ENCODE measurements at places on chromosomes 13 and 19.
A peak's percentile ranks its signal among the peaks of the same experiment; 100 is the strongest.

DNA sequence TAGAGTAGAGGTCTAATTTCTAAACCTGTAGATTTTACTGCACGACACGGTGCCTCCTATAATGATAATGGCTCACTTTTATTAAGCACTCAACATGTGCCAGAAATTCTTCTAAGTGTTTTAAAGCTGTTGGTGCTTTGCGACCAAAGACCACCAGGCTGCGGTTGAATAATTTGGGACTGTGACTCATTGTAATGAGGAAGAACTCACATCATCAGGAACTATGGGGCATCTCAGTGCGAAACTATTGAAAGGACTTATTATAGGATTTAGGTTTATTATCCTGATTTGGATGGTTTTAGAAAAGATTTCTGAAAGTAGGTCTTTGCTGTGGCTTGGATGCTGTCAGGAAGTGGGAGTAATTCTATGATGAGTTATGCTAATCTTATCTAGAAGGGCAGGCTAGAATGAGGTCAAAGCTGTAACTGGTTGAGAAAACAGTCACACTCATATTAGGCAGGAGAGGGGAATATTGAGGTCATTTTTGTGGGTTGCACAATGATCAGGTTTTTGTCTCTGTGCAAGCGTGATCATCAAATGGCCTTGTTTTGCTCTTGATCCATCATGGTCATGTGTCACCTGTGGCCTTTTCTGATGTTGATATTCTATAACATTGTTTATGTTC is 266.8 kb downstream of the PCDH20 start:
- DNase-seq, result no peak

DNA sequence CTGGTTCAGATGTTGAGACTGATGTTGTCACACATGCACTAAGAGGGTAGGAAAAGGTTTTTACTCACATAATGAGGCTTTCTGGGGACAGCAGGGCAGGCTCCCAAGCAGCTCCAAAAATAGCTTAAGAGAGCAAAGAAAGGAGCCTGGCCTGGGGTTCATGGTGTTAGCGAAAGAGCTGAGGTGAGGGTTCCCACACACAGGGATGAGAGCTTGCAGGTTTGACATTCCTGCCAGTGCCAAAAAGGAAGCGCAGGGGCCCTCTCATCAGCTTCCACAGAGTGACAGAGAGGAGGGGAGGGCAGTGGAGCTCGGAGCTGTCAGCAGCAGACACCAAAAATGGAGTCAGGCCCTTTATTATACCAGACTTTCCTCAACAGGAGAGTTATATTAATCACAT is 65.5 kb upstream of the FAM216B start:
- DNase-seq, result no peak

GRCh38 chr13:63425131-63425530 is 2009.5 kb upstream of the PCDH20 start:
- DNase-seq, result no peak

DNA sequence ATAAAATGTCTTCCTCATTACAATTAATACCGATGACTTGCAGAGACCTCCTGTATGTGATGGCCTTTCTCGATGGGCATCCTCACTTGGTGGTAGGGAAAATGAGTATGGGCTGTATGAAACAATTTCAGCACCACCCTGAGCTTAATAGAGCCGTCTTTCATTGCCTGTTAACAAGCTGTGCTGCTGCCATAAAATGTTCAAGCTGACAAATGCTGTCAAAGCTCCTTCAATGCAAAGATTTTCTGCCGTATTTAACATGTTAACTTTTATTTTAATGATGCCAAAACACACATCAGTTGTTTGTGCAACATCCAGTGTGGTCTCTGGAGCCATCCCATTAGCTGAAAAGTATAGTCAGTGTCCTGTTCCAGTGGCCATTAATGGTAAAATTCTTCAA is 110.1 kb downstream of the GPC6 start:
- peak; percentile 31 for DNase-seq

DNA sequence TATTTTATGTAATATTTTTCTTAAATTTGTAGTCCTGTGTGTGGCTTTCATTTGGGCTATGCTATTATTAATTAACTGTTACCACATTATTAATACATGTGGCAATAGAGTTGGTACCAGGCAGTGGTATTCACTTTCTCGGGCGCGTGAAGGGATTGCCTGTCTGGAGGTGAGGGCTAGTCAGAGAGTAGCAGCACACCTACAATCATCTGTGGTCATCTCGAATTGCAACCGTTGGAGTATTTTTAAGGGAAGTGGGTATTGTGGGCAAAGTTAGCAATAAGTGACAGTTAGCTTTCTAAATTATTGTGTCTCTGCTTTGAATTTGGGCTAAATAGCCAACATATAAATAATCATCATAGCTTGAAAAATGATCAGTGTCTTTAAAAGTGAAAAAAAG is 20.0 kb upstream of the GPR18 start:
- no peak for DNase-seq

- DNase-seq, result no peak
These were observed 48.6 kb upstream of the RGCC start for GRCh38 chr13:41408746-41409145.

DNA sequence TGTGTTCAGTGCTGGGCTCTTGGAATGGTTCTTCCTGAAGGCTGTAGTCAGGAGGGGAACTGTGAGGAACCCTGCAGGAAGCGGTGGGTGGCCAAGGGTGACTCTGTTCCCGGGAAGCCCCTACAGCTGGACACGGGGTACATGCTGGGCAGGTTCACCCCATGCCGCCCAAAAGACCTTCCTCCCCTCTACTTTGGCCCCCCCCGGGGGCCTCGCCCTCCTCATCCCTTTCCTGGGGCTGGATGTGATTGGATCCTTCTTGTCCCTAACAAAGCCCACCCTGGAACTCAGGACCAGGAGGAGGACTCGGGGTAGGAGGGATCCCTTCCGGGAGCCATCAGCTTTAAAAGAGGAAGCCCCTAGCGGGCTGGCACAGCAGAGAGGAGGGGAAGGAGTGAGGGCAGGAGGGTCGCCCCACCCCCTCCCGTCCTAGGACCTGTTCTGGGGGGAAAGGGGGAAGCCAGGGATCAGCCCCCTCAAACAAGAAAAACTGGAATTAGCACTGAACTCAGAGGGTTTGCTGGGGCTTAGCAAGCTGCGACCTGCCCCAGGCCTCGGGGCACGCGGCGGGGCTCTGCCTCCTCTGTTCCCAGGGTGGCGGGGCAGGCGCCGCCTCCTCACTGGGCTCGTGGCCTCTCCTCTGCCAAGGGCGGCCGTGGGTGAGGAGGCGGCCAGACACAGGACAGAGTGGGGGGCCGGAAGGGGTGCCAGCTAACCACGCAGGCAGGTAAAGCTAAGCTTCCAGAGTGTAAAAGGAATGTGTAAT is 4.0 kb downstream of the CEBPA start:
- peak; percentile 26 for DNase-seq

DNA sequence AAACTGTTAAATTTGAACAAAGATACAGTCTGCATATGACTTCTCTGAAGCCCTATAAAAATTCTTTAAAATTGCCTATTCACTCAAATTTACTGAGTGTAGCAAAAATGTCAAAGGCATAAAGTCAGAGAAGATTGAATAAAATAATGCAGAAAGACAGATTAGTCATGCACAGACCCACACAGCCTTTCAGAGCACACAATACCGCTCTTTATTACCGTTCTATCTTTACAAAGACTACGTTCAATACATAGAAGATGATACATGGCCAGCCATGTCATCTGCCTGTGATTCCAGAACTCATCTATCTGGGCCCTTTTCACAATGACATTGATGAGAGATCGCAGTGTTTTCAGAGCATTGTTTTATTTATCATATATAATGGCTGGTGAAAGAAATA is 107.2 kb downstream of the URI1 start:
- no peak for DNase-seq

- no peak for DNase-seq
These were observed 6.9 kb upstream of the EMP3 start for GRCh38 chr19:48318286-48318987.

- DNase-seq, result no peak
These were observed 6.5 kb downstream of the SPART start for GRCh38 chr13:36339600-36340155.

GRCh38 chr19:35905178-35905727 is 2.8 kb downstream of the TYROBP start:
- no peak for DNase-seq

DNA sequence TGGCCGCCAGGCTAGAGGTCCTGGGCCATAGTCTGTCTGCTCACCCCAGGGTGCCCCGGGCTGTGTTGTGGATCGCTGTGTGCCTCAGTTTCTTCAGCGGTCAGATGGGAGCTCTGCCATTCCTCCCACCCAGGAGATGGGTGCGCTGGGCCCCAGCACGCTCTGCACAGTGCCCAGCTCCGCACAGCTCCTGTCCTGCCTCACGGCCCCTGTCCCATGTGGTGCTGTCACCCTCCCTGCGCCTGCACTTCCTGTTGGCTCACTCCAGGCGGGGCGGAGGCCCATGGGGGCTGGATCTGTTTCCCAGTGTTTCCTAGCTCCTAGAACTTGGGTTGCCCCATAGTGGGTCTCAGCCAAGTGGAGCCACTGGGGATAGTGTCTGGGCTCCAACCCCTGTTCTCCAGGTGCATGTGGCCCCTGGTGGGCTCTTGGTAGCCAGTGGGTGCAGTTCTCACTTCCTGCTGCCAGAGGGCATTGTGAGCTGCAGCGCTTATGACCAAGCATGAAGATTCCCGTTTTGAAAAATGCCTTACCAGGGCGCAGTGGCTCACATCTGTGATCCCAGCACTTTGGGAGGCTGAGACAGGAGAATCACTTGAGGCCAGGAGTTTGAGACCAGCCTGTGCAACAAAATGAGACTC is 69.8 kb downstream of the KDM4B start:
- peak; percentile 58 for DNase-seq

- DNase-seq, result peak; percentile 96
These were observed 61.8 kb downstream of the RAB20 start for GRCh38 chr13:110499621-110500281.

GRCh38 chr13:106373304-106373988 is 162.0 kb downstream of the EFNB2 start:
- peak; percentile 97 for DNase-seq

- no peak for DNase-seq
These were observed 511.9 kb upstream of the KLF12 start for GRCh38 chr13:74646091-74646490.

DNA sequence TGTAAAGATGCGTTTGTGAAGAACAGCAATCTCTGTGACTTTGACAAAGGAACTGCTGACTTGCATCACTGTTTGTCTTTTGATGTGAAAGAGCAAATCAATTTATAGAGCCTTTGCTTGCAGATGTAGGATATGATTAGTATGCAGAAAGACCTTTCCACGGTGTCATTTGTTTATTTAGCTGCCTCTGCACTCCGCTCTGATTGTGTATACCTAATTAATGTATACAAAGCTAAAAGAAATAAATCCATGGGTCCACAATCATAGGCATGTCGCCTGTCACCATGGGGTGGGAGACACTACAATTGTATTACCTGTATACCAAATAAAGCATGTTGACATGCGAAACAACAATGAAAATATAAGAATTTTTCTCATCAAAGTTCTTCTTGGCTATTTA is 410.7 kb downstream of the MZT1 start:
- DNase-seq, result peak; percentile 72

GRCh38 chr13:113976711-113977684 is 3.1 kb upstream of the C13orf46 start:
- no peak for DNase-seq

DNA sequence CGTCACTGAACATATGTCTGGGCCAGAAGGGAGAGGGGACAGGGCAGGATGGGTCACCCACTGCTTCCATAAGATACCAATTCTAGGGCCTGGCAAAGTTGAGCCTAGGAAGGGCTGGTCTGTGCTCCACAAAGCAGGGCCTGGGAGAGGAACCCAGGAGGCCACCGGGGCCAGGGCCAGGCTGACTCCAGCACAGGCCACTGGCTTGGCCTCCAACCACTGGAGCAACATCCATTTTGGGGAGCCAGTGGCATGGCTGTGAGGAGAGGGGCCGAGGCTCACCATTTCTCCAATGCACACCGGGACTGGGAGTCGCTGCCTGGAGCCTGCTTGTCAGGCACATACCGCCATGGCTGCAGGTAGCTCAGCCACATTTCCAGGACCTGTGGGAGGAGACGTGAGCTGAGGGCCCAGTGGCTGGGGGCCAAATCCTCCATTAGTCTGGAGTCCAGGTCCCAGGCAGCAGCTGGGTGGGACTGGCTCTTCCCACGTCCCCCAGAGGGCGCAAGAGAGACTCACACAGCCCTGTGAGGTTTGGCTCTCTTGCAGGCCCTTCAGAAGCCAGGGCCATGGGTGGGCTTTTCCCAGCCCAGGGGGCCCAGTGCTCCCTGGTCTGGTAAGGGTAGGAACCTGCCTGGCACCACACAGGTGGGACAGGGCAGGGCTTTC is 27.7 kb downstream of the TUBA3C start:
- peak; percentile 0 for DNase-seq

DNA sequence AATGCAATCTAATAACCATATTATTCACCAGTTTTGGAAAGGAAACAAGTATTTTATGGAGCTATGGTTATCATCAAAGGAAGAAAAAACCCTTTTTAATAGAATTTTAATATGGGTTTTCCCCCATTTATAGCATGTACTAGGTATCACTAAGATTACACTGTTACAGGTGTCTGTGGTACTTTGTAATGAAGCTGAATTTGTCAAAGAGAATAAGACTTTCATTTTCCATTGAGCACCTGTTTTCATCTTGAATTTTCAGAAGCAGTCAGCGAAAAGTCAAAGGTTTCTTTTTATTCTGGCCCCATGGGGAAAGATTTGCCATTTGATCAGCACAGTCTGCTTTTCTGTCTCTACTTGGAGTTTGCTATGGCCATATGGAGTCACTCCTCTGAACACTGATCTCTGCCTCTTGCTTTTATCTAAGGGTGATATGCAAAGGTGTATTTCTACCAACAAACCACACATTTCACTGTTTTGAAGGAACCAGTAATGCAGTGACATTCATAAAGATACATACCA is 590.0 kb downstream of the DCT start:
- peak; percentile 71 for DNase-seq

- DNase-seq, result peak; percentile 50
These were observed 423.5 kb upstream of the ATXN8OS start for GRCh38 chr13:69683921-69684686.

DNA sequence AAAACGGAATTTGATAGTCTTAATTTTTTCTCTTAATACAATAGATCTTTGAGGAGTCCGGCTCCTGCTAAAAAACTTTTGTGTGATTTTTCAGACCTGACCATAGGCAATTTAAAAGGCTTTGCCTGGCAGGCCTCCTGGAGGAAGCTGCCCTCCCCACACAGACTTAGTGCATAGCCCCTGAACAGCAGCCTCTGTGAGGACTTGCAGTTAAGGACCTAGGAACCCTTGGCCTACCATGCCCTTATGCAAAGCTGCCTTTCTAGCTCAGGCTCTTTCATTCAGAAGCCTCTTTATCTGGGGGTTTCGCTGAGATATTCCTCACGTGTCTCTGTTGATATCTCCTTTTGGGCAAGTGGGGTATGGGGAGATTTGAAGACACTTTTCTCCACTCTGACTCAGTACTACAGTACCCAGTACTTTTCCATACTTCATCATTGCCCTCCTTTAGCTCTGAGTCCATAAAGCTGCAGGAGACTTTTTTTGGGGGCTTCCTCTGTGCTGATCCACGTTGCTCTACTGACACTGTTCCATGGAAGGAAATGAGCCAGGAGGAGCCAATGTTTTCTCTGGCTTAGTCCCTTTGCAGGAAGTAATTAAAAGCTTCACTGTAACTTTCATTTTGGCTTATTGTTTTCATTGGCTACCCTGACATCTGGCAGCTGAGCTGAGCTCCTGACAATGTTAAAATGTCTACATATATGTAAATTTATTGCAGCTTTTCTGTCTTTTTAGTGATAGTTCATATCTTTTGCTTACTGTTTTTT is 283.1 kb downstream of the TDRD3 start:
- peak; percentile 48 for DNase-seq

Data from NCI-H69 (cell line).